OCI-LY7 (cell line): ENCODE measurements at places on chromosomes 11 and 22. TPM values are rescaled to one million over a fixed set of nuclear protein-coding genes. Genes with fewer than 3 reads are reported as not detected.
A peak's percentile ranks its signal among the peaks of the same experiment; 100 is the strongest.

GRCh38 chr11:122192634-122193255 is 76.7 kb upstream of the BLID start:
- no peak for DNase-seq

RBM4B gene
- 38.3 and 39.4 TPM in 2 replicates for total RNA-seq

DNA sequence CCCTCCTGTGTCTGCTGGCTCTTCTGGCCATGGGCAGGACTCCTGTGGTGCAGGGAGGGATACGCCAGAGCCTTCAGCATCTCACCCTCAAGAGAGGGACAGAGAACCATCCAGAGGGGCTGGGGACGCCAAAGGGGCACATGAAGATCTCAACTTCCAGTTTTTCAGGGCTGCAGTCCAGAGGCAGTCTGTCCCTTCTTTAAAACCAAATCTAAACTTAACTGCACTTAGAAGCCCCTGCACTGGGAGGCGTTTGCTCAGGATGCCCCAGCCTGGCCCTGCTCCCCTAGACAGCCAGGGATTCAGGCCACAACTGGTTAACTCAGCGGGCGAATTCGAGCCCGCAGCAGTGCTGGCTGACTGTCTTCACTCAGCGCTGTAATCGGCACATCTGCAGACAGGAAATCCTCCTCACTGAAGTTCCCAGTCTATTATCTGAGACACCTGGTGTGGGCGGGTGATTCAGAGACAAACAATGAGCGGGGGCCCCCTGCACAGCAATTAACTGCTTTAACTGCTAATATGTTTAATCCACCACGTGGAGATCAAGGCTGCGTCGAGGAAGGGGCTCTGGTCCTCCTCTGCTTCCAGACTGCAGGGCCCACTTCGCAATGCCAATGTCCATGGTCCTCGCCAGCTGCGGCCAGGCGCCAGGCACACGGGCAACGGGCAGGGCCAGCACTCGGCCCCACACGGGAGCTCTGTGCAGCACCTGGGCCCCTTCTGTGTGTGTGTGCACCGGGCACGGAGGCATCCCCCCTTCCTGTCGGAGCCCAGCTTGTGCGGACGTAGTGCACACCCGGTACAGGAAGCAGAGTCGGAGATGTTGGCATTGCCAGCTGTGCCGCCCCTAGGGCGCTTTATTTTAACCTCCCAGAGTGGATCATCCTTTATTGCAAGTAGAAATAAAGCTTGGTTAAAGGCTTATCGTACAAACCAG is 36.9 kb upstream of the GNB1L start:
- DNase-seq: peak; percentile 98

GRCh38 chr11:3946455-3947017 is 91.1 kb downstream of the STIM1 start:
- DNase-seq: no peak

DNA sequence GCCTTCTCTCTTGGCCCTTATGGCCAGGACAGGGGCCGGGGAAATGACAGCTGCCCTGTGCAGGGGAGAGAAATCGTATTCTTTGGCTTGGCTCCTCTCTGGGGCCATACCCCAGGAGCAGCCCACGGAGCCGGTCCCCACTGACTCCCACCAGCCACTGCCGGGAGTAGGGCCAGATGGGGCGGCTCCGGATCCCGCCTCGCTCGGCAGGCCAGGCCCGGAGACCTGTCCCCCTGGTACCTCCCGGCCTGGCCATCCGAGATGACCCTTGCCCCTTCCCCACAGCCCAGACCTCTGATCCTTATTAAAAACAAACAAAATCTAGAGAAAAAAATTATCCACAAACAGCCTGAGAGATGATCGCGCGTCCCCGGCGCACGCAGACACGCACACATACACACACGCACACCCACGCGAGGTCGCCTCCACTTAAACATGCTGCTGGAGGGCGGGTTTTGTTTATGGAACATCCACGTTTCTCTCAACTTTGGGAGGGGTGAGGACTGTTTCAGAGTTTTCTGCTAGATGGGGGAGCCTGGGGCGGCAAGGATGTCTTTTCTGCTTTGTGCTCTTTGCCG is 59.1 kb downstream of the IGLL1 start:
- DNase-seq: no peak

GRCh38 chr11:48108231-48109045 is 108.2 kb upstream of the OR4B1 start:
- no peak for DNase-seq

GRCh38 chr22:27588268-27588667 is 213.3 kb downstream of the MN1 start:
- DNase-seq: no peak

DNA sequence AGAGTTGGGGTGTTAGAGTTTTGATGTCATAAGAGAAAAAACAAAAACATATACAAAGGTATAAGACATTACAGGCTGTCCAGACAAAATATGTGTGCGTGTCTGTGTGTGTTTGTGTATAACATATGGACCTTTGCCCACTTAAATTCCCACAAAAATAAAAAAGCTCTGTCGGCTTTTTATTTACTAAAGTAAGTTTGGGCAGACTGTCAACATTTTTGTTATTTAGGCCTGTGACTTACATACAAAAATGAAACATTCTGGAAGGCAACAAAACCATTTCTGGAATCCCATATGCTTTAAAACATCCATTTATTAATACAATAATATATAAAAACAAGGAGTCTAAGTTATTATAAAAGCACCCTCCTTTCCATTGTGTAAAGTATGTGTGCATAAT is 960.1 kb upstream of the FAT3 start:
- no peak for DNase-seq

DNA sequence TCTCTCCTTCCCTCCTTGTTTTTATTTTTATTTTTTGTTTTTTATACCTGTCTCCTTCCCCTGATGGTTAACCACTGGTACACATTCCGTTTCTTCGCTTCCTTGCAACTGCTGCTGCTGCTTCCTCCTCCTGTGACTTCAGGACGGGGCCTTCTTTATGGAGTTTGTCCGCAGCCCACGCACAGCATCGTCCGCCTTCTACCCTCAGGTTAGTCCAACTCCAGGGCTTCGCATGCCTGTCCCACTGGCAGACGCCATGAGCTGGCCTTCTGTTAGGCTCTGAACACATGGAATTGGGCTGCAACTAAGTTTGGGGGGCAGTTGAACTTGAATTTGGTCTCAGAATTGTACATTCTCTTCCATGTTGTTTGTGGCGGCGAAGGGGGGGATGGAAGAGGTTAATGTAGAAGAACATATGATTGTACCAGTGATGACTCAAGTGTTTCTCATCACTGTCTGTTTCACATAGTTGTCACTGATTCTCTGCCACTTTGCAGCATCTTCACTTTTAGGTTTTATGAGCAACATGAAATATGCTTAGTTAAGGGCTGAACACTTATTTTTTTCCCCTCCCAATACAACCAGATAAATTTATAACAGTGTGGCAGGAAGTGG is 83.0 kb upstream of the YWHAH start:
- no peak for DNase-seq

- DNase-seq: no peak
Measured at GRCh38 chr22:20010307-20011122, 6.1 kb downstream of the ARVCF start.

CDK2AP2 gene
- 83.9 and 90.2 TPM in 2 replicates for total RNA-seq

GRCh38 chr11:24386546-24387397 is 110.1 kb upstream of the LUZP2 start:
- no peak for DNase-seq

GRCh38 chr11:69086152-69087132 is 37.7 kb downstream of the TPCN2 start:
- no peak for DNase-seq

DNA sequence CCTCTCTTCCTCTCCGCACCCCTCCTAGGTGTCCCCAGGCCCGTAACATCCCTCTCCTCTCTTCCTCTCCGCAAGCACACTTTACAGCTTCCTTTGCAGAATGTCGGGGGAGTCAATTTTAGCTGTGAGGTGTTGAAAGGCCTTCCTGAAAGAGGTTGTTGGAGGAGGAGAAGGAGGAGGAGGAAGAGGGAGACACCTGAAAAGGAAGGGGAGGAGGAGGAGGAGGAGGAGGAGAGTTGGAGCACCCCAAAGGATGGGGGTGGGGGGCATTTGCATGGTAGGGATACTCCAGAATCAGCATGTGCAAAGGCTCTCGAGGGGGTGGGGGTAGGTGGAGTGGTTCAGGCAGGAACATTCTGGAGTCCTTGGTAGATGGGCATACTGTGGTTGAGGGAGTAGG is 1045.1 kb downstream of the TBC1D22A start:
- DNase-seq: no peak

DNA sequence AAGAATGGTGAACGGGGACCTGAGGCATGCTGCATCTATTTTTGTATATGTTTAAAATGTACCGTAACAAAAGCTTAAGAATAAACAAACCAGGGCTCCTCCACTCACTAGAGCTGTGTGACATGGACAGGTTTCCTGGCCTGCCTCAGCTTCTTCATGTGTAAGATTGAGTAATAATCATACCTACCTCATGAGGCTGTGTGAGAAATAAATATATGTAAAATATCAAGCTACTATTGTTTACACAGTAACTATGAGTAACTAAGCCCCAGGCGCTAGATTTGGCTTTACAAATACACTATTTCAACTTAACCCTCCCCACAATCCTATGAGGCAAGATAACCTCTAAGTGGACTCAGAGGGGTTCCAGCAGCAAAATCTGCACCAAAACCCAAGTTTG is 66.4 kb downstream of the SMCO4 start:
- DNase-seq: no peak

RRM1 gene
- total RNA-seq: 162 and 163 TPM in 2 replicates

DNA sequence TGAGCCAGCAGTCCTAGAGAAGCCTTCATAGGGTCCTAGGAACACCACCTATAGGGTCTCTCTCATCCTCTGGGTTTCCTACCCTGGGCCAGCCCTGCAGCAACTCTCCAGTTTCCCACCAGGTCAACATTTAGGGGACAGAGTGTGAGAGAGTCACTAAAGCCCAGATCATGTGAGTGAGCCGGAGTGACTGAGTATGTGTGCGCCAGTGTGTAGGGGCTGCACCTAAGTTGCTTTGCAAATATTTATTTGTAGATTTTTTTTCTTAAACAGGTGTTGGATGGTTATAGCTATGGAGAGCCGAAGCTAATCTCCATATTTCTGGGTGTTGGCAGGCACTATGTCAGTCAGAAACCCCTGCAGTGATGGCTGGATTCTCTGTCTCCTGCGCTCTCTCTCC is 232.5 kb upstream of the NCAM1 start:
- DNase-seq: no peak

DNA sequence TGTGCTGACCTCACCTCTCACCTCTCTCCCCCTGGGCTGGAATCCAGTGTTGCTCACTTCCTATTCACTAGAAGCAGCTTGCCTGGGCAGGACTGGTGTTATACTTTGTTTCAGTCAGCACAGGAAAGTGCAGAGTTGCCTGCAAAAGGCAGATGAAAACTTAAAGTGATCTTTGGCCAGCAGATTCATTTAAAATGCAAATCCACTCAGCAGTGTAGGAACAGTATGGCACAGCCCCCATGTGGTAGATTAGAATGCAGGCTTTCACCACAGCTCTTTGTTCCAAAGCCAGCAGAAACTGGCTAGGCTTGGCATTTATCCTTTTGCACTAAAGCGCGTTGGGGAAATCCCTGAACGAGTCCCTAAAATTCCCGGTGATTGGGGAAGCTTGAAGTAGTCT is 301.2 kb downstream of the OR4C45 start:
- no peak for DNase-seq

KDM4D gene
- 1.4 and 1.6 TPM in 2 replicates for total RNA-seq

GRCh38 chr22:24096758-24097115 is 84.5 kb upstream of the SUSD2 start:
- no peak for DNase-seq

TRIM48 gene
- total RNA-seq: not detected in 2 replicates

- DNase-seq: no peak
Measured at GRCh38 chr22:19764636-19765476, 4.3 kb downstream of the TBX1 start.

LRRC32 gene
- total RNA-seq: 15.0 and 25.3 TPM in 2 replicates

TAF10 gene
- 139 and 146 TPM in 2 replicates for total RNA-seq

- DNase-seq: no peak
Measured at GRCh38 chr11:9740202-9740883, 76.5 kb downstream of the SWAP70 start.

KRTAP5-2 gene
- total RNA-seq: not detected in 2 replicates

GRCh38 chr11:17603056-17603825 is 56.2 kb downstream of the OTOG start:
- no peak for DNase-seq

DNA sequence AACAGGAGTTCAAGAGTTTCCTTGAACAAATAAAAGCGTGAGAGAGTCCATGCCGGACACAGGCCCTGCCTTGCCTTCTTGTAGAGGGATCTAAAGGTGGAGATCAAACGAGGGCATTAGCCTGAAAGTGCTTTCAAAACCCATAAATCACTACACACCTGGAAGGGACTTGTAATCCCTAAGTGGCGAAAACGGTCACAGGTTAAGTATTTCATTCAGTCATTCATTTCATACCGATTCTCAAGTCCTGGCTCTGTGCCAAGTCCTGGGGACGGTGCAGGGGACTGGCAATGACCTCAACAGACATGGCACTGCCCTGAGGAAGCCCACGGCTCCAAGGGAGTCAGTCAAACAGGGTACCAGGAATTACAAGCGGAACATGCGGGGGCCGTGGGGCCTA is 26.6 kb downstream of the ELFN2 start:
- no peak for DNase-seq

DNA sequence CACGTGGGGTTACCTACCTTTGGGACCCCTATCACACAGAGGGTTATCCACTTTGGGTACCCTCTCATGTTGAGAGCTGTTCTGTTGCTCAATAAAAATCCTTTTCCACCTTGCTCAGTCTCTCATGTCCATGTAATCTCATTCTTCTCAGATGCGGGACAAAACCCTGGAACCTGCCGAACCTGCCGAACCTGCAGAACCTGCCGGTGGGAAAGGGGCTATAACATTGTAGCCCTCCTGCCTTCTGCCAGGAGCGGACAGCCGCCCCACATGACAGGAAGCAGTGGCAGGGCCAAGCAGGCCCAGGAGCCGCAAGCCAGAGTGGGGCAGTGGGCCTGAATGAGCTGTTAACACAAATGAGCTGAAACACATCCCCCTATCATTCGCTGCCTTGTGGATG is 18.1 kb downstream of the NPAT start:
- no peak for DNase-seq

DNA sequence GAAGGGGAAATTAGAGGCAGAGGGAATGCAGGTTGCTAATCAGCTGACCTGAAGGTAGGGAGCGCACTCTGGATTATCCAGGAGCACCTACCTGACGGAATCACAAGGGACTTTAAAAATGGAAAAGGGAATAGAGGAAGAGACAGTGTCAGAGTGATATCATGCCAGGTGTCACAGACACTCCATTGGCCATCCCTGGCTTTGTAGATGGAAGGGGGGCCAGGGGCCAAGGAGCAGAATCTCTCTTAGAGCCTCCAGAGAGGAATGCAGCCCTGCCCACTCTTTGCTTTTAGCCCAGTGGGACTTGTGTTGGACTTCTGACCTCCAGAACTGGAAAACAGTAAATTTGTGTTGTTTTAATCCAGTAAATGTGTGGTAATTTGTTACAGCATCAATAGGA is 37.9 kb downstream of the DKK3 start:
- no peak for DNase-seq
